ENCODE measurements at places on chromosomes 11 and 22. TPM values are rescaled to one million over a fixed set of nuclear protein-coding genes. Genes with fewer than 3 reads are reported as not detected.

APOBEC3B gene
- not detected for total RNA-seq

TMEM126B gene
- total RNA-seq = 27.3 TPM

GRCh38 chr11:64253481-64253880 lies 2.2 kb downstream of the PLCB3 start:
- no peaks in the 10 kb centered on the region for H3K36me3 ChIP-seq
- H3K27ac ChIP-seq = no peak overlapping the region
- peak overlapping the region; percentile 42 for H3K4me3 ChIP-seq
- H3K27me3 ChIP-seq = peaks cover 11% of the 10 kb centered on the region

DNA sequence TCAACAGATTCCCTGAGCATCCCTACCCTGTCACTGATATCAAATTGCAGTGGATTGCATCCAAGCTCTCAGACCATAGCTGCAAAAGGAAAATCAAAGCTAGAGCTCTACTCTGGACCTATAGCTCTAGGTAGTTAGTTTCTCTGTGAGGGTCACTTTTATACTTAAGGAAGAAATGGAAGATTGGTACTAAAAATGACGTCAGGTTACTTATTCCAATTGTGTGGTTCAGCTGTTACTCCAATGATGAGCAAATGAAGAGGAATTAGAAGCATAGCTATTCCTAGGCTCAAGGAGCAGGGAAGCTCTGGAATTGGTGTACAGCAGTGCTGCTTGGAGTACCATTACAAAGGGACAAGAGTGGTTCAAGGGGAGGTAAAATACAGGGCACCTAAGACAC lies 36.4 kb upstream of the GLYATL1 start:
- no peak overlapping the region for H3K4me3 ChIP-seq
- H3K27me3 ChIP-seq = peaks cover 4% of the 10 kb centered on the region
- H3K36me3 ChIP-seq = no peaks in the 10 kb centered on the region
- no peak for DNase-seq

TRIM66 gene
- total RNA-seq = 59.5 TPM

- no peaks in the 10 kb centered on the region for H3K36me3 ChIP-seq
- H3K4me3 ChIP-seq = peak within 1 kb of the TSS; percentile 90
- DNase-seq = peak; percentile 81
- H3K27ac ChIP-seq = peak within 1 kb of the TSS; percentile 70
- H3K27me3 ChIP-seq = peaks cover 9% of the 10 kb centered on the region
Measured at GRCh38 chr11:46277622-46278386, at the start of gene CREB3L1. CREB3L1 (plus strand) TSS chr11:46277662; CDS start chr11:46278112, 450 bp downstream.

DNA sequence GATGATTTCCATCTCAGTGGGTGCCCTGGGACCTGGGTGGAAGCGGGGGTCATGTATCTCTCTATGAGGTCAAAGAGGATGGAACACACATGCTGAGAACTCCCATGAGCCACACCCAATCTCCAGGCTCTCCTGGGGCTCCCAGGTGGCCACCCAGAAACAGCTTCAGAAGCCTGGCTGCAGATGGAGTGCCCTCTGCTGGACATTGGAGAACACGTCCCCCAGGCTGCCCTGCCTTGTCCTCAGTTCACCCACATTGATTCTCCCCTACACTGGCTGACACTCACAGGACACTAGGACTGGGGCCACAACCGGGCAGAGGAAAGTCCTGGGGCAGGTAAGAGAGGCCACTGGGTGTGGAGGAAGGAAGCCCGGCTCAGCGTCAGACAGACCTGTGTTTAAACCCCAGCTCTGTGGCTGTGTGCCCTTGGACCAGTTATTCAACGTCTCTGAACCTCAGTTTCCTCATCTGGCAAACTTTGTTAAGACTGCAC lies 4.5 kb upstream of the NOL12 start:
- no peak overlapping the region for H3K27ac ChIP-seq
- peak; percentile 74 for DNase-seq
- H3K36me3 ChIP-seq = no peaks in the 10 kb centered on the region
- no peak overlapping the region for H3K4me3 ChIP-seq

KCNJ4 gene
- total RNA-seq = 0.86 TPM

OR10G8 gene
- total RNA-seq = not detected

- peaks cover 3% of the 10 kb centered on the region for H3K4me1 ChIP-seq
- H3K36me3 ChIP-seq = no peaks in the 10 kb centered on the region
- H3K27me3 ChIP-seq = no peaks in the 10 kb centered on the region
- H3K4me3 ChIP-seq = no peak overlapping the region
Measured at GRCh38 chr11:2513441-2513840, 68.6 kb downstream of the KCNQ1 start.
